ENCODE measurements at places on chromosomes 16 and 17.

- DNase-seq = no peak
These were observed 60.9 kb upstream of the ARL4D start for GRCh38 chr17:43337684-43338428.

DNA sequence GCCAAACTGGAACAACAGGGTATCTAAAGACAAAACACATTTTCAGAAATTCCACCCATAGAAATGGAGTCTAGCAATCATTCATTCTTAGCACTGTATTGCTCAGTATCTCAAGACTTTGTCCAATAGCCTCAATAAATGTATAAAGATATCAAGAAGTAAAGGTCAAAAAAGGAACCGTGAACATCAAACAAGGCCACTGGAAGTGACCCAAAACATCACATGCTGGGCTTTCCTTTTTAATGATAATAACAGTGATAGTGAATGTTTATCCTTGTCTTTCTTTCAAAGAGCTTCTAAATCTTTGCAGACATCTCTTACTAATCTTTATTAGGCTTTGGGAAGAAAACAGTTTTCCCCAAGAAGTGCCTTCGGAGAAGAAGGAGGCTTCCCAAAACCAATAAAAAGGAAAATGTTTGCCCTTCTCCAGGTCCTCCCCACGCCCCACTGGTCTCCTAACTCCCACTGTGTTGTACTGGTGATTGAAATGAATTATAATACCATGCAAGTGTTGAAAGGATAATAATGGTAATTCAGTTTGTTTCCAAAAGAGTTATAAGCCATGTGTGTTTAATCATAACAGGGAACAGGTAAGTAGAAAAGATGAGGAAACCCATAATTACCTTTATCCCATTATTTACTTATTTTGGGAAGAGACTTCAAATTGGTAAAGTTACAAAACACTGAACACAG is 18.6 kb downstream of the RNF43 start:
- no peak for DNase-seq

GRCh38 chr16:64012166-64012565 is 1109.7 kb downstream of the CDH11 start:
- DNase-seq = no peak

DNA sequence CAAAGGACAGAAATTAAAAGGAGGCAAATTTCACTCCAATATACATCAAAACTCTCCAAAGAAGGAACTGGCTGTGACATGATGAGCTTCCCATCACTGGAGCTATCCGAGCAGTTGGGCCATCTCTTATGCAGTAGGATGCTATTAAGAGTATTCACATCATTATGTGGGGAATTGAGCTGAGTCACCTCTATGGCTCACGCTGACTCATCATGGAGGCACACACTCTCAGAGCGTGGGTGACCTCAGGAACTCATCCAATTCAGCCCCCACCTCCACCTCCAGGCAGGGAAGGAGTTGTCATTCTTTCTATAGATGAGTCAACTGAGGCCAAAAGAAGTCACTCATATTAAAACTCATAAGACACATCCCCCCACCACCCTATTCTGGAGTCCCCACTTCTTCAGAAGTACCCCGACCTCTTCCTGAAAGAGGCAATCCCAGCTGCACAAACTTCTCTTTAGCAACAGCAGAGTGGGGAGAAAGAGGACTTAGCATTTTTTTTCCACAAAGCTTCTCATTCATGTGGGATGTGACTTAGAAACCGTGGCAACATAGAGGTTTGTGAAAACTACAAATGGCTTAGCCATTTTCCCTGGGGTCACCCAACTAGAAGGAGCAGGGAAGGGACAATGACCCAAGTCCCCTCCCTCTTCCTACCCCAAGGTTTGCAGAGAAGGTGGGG is 32.5 kb downstream of the ABCC12 start:
- no peak for DNase-seq

DNA sequence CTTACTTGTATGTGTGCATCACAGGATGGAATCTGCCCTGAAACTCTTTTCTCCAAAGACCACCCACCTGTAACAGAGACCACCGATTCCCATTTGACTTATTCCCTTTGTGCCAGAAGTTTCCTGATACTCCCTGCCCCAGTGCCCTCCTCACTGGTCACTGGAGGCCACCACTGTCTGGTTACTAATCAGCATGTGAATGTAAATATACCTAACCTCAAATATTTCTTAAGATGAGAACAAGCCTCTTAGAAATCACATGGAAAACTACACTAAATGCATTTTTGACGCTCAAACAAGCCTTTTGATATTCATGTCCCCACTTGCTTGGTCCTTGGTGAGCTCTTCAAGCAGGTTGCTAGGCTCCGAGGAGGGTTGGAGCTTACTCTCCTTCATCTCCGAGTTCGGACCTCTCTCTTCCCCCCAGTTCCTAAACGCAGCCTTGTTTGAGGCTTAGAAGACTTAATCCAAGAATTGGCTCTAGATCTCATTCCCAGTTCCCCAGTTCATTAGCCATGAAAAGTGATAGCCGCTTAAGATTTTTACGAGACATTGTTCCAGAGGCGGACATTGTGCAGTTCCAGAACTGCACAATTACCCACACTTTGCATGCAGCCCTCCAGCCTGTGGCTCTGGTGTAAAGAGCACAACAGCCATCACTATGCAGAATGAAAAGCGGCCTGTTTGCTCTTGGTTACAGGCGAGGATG is 579.2 kb upstream of the PSMD7 start:
- DNase-seq = no peak

DNA sequence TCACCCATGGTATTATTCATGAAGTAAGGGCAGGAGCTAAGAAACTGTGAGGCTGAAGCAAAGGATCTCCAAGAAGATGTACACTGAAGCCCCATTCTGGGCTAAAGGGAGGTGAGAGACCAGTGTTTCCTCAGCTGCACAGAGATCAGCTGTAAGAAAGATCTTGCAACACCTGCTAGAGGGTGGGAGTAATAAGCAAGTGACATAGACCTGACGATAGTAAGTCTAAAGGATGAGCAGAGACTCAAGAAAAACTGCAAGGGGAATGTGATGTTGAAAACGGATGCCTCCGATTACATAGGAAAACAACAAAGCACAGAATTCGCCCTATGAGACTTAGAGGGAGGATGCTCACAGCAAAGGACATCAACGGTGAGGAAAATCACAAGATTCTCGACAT is at the start of gene OR4D2:
TSS of gene OR4D2 (plus strand) at position 301 of the 400 bp plus-strand sequence. CDS start 2,674 bp downstream, outside the sequence.
- DNase-seq = no peak

GRCh38 chr16:85281181-85281580 is 168.9 kb upstream of the CIBAR2 start:
- DNase-seq = no peak

DNA sequence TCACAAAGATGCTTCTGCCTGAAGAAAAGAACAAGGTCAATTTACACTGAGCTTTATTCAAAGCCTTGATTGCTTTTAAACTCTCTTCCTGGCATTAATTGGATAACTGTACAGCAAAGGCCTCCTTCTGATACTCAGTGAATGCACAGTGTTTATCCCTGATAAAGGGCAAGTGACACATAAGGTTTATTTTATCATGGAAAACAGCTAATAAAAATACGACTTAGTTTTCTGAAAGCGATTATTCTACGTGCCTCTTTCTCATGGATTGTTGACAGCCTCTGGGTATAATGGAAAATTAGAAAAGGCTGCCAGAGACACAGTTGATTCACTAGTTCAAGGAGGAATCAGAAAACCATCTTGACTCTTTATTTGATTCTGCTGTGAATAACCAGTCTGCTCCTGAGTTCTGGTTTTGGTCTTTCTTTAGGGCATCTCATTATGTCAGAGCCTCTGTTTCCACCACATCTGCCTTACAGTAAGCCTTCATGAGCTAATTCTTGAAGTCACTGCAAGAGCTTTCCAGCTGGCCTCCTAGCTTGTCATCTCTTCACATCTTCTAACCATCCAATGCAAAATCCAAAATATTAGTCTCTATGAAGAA is 212.9 kb downstream of the CNTNAP4 start:
- no peak for DNase-seq

- no peak for DNase-seq
These were observed 6.0 kb upstream of the CPD start for GRCh38 chr17:30372755-30373154.

- no peak for DNase-seq
These were observed 96.0 kb downstream of the XYLT1 start for GRCh38 chr16:17374668-17375255.

- peak; percentile 84 for DNase-seq
These were observed 10.1 kb upstream of the ERCC4 start for GRCh38 chr16:13909872-13910303.

DNA sequence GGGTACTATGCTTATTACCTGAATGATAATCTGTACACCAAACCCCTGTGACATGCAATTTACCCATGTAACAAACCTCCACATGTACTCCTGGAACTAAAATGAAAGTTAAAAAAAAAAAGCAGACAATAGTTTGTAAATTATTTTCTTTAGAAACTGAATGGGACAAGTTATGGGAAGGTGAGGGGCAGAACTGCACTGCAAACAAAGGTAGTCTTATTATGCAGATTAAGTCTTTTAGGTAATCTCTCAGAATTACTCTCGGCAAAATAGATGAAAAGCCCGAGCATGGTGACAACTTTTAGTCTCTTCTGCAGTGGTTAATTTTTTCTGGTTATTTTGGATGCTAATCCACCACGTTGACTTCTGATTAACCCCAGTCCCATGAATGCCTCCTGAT is 25.5 kb downstream of the LDAF1 start:
- no peak for DNase-seq

DNA sequence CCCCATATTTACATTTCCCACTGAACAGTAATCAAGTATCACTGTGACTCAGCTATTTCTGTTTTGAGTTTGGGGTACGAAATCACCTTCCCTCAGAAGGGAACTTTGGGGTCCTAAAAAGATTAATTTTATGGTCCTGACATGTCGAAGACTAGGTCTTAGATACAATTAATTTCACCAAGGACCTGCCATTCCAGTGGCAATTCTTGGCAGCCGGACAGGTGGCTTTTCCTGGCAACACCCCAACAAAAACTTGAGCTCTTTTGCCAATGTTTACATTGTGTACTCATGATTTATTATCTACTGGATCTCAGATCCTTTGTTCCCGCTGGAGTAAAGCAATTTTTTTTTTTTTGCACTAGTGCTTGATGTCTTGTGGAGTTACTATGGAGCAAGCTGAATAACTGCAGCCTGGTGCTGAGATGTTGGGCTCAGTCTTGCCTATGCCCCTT is 14.4 kb downstream of the SLFN5 start:
- DNase-seq = no peak

DNA sequence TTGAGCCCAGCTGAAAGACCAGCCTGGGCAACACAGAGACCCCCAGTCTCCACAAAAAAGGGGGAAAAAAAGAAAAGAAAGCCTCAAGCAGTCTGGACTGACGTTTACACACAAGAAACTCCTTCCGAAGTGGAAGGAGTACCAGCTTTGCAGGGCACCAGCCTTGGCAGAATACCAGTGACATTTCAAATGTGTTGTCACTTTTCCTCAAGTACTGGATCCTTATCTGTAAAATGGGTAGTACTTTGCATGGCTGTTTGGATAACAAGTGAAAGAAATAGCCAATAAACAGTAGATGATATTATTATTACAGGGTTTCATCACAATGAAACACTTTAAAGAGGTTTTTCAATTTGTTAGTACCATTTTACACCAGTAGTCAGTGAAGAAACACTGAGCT is 14.2 kb downstream of the YWHAE start:
- DNase-seq = no peak

DNA sequence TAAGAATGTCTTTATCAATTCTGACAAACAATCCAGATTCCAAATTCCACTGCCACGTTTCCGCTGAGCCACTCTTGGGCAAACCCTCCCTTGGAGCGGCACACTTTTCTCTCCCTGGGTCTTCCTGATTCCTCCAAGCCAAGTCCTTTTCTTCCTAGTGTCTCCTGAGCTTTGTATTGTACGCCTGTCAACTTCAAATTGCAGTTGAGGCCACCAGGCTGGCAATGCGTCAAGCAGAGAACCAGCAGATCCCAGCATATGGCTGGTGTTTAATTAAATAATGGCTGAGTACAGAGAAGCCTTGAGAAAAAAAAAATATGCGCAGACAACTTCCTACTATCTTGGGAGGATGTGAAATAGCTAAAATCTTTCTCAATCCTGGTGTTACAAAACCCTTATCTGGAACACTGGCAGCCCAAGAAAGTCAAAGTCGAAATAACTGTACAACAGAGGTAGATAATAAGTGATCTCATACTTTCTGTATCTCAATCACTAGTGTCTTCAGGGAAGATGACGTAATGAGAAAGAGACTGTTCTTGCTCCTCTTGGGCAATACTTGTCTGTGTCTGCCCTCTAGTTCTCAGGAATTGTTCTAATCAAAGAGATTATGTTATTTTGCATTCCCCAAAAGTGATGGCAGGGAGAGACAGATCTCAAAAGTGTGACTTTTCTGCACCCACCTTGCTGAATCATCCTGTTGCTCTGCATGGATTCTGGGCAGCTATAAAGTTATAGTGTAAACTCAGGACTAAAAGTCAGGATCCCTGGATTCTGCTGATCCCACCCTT is 15.0 kb downstream of the SMIM36 start:
- no peak for DNase-seq

DNA sequence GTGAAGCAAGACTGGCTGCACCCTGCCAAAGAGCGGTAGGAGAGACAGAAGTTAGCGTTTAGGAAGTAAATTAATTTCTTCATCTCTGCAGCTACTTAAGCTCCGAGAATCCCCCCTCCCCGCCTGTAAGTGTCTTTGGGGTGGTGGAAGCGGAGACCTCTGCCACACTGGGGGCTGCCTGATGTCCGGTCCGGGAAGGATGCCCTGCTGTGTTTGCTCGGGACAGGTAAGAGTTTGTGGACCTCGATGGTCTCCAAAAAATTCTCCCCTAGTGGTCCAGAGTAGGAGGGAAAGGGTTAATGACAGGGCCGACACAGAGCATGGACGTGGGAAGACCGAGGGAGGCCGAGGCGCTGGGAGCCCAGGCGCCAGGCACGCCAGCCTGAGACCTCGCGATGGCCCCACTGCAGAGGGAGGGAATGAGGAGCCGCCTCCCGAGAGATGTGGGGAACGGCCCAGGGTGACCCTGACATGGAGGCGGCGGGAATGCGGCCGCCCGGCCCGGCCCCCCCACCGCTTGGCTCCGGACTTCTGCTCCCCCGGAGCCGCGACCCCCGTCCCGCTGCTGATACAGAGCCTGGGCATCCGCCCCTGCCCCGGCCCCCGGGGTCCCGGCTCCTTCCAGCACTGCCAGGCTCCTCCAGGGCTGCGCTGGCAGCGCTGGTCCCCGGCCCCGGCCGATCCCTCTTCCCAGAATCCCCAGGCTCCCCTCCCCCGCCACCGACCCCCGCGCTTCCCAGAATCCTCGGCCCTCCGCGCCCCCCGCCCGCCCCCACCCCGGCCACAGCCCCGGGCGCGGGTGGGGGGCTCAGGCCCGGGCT is 680 bp downstream of the ZNF629 start:
- no peak for DNase-seq

GRCh38 chr16:35208001-35208935 is 1748.9 kb downstream of the TP53TG3F start:
- DNase-seq = no peak

Data from NCI-H446 (cell line).